OCI-LY7 (cell line): ENCODE measurements at places on chromosomes 2 and 18. TPM values are rescaled to one million over a fixed set of nuclear protein-coding genes. Genes with fewer than 3 reads are reported as not detected.

UGT1A9 gene
- total RNA-seq, result not detected in 2 replicates

RAPGEF4 gene
- 0.46 and 0.55 TPM in 2 replicates for total RNA-seq

DSG1 gene
- total RNA-seq, result not detected in 2 replicates

SERPINB12 gene
- total RNA-seq, result not detected in 2 replicates

SGPP2 gene
- total RNA-seq, result not detected in 2 replicates

RUFY4 gene
- total RNA-seq, result not detected in 2 replicates

GPBAR1 gene
- 0.40 and 0.44 TPM in 2 replicates for total RNA-seq

NLRC4 gene
- not detected in 2 replicates for total RNA-seq

MAIP1 gene
- 23.3 and 29.8 TPM in 2 replicates for total RNA-seq

MC2R gene
- total RNA-seq, result not detected in 2 replicates

BUB1 gene
- 180 and 195 TPM in 2 replicates for total RNA-seq

DNA sequence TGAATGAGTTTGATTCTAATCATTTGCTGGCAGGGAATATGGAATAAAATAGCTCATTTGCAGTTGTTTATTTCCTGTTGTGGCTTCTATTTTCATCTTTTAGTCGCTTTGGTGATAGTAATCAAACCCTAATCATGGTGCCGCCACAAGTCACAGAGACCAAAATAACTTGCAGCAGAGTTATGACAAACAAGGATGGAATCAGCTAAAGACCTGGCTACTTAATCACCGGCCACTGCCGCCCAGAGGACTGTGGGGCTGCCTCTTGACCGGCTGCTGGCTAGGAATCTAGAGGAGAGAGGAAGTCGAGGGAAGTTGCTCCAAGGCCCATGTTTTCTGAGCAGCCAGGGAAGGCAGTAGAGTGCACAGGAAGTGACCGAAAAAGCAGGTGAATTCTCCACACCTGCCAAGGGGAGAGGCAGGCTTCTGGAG is 5.1 kb upstream of the SMAD7 start:
- DNase-seq, result peak; percentile 31

- DNase-seq, result no peak
Observed at GRCh38 chr2:170486730-170487129, 228.4 kb upstream of the SP5 start.

DNA sequence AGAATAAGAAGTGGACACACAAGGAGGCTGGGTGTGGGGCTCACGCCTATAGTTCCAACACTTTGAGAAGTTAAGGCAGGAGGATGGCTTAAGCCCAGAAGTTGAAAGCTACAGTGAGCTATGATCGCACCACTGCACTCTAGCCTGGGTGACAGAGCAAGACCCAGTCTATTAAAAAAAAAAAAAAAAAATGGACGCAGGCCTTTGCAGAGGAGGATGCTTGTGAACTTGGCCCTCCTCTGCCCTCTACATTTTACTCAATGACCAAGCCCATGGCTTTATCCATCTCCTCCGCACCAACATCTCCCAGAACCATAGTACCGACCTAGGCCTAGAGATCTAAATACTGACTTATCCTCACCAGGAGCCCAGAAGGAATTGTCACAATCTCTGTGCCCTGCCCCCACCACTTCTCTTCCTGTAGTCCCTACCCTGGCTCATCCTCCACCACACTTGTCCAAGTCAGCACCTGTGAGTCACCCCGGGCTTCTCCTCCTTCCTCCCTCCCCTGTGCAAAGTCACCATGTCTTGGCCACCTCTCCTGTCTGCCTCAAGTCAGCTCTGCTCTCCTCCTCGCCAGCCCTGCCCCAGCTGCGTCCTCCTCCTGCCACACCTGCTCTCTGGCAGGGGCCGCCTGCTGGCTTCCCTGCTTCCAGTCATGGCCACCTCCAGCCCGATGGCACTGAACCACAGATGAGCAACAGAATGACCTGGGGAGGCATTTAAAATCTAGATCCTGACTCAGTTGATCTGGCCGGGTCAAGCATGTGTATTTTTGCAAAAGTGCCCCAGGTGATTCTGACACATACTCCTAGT is 35.8 kb upstream of the ASPRV1 start:
- DNase-seq, result no peak

DNA sequence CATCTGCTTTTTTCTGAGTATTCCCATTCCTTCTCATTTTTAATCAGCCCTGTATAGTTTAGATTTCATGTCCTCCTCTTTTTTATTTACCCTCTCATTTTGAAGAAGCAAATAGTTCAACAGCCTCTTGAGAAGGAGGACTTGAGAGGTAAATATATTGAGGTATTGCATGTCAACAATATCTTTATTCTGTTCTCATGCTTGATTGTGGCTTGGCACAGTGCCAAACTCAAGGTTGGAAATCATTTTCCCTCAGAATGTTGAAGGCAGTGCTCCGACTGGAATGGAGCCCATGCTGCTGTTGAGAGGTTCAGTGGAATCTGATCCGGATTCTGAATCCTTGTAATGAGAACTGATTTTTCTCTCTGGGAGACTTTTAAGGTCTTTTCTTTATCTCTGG is 31.0 kb upstream of the GALNT3 start:
- DNase-seq, result no peak

GRCh38 chr2:227884511-227884947 is 13.1 kb downstream of the DAW1 start:
- peak; percentile 48 for DNase-seq

DNA sequence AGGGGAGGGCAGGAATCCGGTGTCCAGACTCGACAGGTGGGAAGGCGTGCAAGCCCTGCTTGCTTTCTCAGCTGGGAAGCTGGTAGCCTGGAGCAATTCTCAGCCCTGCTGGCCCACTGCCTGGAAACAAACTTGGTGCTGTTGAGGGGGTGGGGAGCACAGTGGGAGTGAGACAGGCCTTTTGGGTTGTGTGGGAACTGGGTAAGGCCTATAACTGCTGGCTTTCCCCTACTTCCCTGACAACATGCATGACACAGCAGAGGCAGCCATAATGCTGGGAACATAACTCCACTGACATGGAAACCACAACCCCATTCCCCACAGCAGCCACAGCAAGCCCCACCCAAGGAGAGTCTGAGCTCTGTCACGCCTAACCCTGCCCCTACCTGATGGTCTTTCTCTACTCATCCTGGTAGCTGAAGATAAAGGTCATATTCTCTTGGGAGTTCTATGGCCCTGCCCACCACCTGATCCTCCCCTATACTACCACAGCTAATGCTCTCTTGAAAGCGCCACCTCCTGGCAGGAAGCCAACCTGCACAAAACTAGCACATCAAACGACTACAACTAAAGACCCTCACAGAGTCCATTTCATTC is 122.9 kb upstream of the ACVR1C start:
- DNase-seq, result peak; percentile 45

- no peak for DNase-seq
Observed at GRCh38 chr18:40347261-40347660, 1607.8 kb upstream of the PIK3C3 start.

- no peak for DNase-seq
Observed at GRCh38 chr18:21963336-21963735, 206.1 kb upstream of the GATA6 start.

- peak; percentile 49 for DNase-seq
Observed at GRCh38 chr2:222613715-222614331, 42.1 kb downstream of the FARSB start.

GRCh38 chr2:178395295-178395694 is 55.7 kb downstream of the PRKRA start:
- no peak for DNase-seq

- no peak for DNase-seq
Observed at GRCh38 chr18:493986-494983, 6.2 kb downstream of the COLEC12 start.

- DNase-seq, result no peak
Observed at GRCh38 chr2:232925153-232925820, 55.2 kb downstream of the SNORC start.

- DNase-seq, result no peak
Observed at GRCh38 chr2:61620244-61621159, 82.3 kb upstream of the XPO1 start.

GRCh38 chr2:239828192-239828972 is 196.8 kb downstream of the NDUFA10 start:
- DNase-seq, result no peak

DNA sequence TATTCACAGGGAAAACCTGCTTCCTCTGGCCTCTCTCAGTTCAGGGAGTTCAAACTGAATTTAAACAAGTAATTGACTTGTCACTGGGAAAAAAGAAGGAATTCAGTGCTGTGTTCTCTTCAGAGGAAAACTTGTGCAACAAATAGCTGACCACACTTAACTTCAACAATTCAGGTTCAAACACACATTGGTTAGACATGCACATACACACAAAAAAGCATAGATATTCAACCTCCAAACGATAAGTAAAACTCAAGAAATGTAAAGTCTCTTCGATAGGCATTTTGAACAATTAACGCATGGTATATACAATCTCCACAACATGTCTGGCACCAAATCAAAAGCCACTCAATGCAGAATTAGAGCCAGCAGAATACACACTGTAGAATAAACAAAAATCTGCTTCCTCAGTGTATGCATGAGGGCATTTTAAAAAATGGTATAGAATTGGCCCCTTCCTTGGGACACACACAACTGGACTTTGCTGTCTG is 269.0 kb downstream of the TCF4 start:
- DNase-seq, result no peak
